ENCODE measurements at places on chromosomes 12 and 14.

GRCh38 chr14:53401646-53402045 lies 248.5 kb upstream of the DDHD1 start:
- H3K36me3 ChIP-seq, result no peaks in the 10 kb centered on the region
- DNase-seq, result no peak
- no peaks in the 10 kb centered on the region for H3K4me1 ChIP-seq

DNA sequence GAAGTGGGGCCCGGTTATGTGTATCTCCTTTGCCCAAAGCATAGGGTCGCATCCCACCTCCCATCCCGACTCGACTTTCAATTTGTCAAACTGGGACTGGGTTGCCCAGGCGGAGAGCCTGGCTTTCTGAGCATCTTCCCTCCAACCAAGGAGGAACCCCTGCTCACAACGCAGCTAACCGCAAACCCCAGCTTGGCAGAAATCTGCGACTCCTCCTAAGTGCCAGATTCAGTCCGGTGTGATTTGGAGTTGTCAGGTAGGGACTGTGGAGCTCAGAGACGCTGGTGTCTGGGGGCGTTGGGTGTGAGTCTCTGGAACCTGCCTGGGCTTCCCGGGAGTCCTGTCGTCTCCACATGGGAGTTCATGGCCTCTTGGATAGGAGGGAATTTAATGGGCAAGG lies 1126.7 kb downstream of the AACS start:
- H3K4me1 ChIP-seq, result no peaks in the 10 kb centered on the region
- DNase-seq, result no peak
- H3K27ac ChIP-seq, result no peak overlapping the region
- H3K36me3 ChIP-seq, result no peaks in the 10 kb centered on the region
- H3K4me3 ChIP-seq, result no peak overlapping the region
- H3K27me3 ChIP-seq, result peaks cover 21% of the 10 kb centered on the region

DNA sequence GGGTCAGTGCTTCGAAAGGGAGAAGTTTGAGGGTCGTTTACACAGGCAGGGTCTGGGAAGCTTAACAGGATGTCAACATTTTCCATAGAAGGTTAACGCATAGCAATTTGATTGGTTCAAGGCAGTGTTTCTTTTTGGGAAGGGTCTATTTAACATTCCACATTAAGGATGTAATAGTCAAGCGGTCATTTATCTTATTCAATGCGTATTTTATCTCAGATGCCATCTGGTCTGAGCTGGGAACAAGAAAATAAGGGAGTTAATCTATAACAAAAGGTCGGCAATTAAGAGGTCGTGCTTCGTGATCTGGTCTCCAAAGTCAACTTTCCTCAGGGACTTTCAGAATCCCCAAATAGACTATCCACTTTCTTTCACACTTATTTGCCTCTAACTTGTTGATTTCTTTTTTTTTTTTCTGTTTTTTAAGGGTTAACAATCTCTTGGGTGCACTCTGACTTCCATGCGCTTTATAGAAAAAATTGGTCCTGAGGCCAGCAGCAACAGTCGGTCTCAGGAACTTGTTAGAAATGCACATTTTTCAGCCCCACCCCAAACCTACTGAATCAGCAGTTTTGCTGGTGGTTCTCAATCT lies 550 bp upstream of the RESF1 start:
- no peak for DNase-seq
- H3K36me3 ChIP-seq, result peaks cover 2% of the 10 kb centered on the region
- H3K27ac ChIP-seq, result peak overlapping the region; percentile 79
- peak overlapping the region; percentile 65 for H3K4me3 ChIP-seq
- H3K27me3 ChIP-seq, result no peaks in the 10 kb centered on the region

- peaks cover 31% of the 10 kb centered on the region for H3K4me1 ChIP-seq
- no peaks in the 10 kb centered on the region for H3K27me3 ChIP-seq
Observed at GRCh38 chr14:69040353-69040752, 61.3 kb upstream of the ACTN1 start.

GRCh38 chr12:46494424-46494823 lies 121.9 kb upstream of the SLC38A2 start:
- DNase-seq, result no peak
- no peaks in the 10 kb centered on the region for H3K27me3 ChIP-seq
- peak overlapping the region; percentile 48 for H3K27ac ChIP-seq
- no peak overlapping the region for H3K4me3 ChIP-seq
- H3K4me1 ChIP-seq, result no peaks in the 10 kb centered on the region

- no peak overlapping the region for H3K27ac ChIP-seq
- peaks cover 2% of the 10 kb centered on the region for H3K4me1 ChIP-seq
- no peak for DNase-seq
- no peaks in the 10 kb centered on the region for H3K36me3 ChIP-seq
- H3K4me3 ChIP-seq, result no peak overlapping the region
Observed at GRCh38 chr12:120481022-120481767, 11.6 kb upstream of the SRSF9 start.

DNA sequence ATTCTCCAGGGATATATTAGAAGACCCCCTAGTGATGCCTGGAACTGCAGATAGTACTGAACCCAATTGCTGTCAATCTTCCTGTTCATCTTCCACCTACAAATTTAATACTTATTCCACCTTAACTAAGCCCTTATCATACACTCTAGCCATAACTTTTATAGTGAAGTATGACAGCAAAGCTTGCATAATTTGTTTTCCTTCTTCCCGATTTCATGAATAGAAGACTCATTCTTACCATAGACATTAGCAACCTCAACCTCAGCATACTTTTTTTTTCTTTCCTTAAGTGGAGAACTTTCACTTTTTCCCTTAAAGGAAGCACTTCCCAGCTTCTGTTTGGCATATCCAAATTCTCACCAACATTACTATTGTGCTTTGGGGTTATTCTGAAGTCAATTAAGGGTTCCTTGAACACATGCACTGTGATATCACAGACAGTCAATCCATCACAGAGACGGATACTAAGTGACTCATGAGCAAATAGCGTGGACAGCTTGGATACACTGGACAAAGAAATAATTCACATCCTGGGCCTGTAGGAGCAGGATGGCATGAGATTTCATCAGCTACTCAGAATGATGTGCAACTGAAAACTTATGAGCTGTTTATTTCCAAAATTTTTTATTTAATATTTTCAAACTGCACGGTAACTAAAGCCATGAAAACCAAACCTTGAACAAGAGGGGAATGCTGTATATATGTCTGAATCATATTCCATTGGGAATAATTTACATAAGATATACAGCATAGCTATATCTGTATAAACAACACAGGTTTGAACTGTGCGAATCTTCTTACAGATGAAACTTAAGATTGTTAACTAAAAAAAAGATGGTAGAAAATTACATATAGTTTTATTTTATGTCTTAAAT lies 63.9 kb downstream of the SYT1 start:
- no peaks in the 10 kb centered on the region for H3K4me1 ChIP-seq
- no peaks in the 10 kb centered on the region for H3K27me3 ChIP-seq
- no peak overlapping the region for H3K27ac ChIP-seq

DNA sequence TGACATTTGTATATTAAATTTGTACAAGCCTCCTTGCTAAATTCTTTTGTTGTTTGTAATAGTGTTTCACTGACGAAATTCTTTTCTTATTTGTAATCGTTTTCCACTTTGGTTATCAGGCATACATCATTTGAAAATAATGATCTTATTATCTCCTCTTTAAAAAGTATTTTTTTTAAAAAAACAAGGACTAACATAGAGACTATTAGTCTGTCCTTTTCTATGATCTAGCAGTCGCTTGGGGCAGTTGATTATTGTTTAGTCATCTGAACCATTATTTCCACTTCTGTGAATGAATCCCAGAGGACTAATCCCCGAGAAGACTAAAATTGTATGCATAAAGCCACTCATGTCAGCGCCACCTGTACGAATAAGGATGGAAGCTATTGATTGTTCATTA lies 11.5 kb downstream of the ADGRD1 start:
- H3K27me3 ChIP-seq, result no peaks in the 10 kb centered on the region
- H3K36me3 ChIP-seq, result no peaks in the 10 kb centered on the region
- no peak overlapping the region for H3K4me3 ChIP-seq

DNA sequence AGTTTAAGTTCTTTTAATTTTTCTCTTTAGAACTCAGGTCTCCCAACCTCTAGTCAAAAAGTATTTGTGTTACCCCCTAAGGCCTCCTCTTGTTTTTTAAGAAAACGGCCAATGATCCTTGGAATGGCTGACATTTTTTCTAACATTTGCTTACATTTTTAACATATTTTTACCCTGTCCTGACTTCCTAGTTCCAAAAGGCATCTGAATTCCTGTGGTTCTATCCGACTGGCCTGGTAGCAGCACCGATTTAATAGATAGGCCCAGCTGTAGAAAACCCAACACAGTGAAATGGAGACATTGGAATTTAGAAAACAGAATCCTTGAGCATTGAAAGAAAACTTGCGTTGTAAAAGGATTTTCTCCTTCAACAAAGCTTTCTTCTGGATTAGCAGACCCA lies 134.7 kb upstream of the GSC start:
- no peaks in the 10 kb centered on the region for H3K27me3 ChIP-seq
- no peaks in the 10 kb centered on the region for H3K36me3 ChIP-seq
- peak overlapping the region; percentile 40 for H3K27ac ChIP-seq
- peak; percentile 80 for DNase-seq
- peaks cover 14% of the 10 kb centered on the region for H3K4me1 ChIP-seq

Data from trophoblast cell (in vitro differentiated cells and primary cell).